ENCODE measurements at places on chromosomes 12 and 14.
A peak's percentile ranks its signal among the peaks of the same experiment; 100 is the strongest.

GRCh38 chr12:63906876-63907275, 62.4 kb downstream of the SRGAP1 start:
- no peak for DNase-seq

DNA sequence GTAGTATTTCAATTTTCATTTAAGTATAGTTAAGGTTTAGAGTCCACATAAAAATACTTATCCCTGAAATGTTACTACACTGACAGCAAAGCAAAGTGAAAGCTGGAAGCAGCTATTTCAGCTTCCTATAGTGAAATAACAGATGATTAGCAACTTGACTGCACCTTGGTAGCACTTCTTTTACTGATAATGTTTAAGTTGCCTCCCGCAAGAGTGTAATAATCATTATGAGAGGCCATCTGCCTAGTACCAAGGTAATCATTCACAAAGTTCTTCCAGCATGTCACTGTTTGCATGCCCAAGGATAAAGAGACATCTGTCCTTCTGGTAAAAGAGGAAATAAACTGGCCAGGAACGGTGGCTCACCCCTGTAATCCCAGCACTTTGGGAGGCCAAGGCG, 69.8 kb downstream of the LIN7A start:
- DNase-seq = no peak

DNA sequence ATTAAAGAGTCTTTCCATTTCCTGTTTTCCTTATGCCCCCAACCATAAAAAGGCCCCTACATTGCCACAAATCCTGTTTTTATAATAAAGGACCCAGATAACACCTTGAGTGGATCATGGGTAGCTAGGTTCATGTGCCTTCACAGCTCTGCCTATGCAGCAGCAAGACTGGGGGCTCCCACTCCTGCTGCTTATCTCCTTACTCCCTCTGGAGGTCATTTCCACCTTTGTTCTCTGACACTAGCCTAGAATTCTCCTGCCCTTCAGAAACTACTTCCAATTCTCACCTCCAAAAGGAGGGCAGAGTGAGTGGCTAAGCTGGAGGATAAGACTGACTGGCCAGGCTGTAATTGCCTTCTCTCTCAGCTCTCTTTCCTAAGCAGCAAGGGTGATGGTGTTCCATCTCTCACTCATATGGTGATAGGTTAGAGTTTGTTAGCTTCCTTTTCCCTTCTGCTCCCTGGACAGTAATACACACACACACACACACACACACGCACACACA, 20.0 kb upstream of the STAC3 start:
- no peak for DNase-seq

- no peak for DNase-seq
Measured at GRCh38 chr14:101031721-101032120, 128.2 kb upstream of the RTL1 start.

DNA sequence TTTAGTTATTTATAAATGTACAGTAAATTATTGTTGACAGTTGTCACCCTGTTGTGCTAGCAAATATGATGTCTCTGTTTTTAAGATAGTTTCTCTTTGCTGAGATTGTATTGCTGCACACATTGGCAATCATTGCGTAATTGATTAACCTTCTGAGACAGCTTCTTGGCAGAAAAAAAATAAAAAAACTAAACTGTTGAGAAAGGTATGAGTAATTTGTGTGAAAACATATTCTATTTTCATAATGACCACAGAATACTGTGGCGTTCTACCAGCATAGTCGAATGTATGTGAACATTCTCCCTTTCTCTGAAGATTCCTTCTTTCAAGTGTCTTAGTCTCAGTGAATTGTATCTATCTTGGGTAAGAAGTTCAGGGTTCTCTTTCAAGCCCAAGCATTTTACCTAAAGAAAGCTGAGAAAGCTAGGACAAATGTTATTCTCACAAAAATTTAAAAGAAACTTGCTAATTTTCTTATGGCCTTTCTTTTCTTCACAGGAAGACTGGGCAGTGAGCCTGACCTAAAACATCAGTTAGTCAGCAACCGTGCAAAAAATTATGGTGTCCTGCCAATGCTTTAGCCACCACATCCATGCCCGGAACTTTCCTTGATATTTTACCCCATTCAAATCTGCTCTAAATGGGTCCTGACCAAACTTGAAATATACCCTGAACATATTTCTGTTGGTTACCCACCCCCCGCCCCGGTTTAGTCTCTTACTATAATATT, 69.0 kb upstream of the REP15 start:
- no peak for DNase-seq

DNA sequence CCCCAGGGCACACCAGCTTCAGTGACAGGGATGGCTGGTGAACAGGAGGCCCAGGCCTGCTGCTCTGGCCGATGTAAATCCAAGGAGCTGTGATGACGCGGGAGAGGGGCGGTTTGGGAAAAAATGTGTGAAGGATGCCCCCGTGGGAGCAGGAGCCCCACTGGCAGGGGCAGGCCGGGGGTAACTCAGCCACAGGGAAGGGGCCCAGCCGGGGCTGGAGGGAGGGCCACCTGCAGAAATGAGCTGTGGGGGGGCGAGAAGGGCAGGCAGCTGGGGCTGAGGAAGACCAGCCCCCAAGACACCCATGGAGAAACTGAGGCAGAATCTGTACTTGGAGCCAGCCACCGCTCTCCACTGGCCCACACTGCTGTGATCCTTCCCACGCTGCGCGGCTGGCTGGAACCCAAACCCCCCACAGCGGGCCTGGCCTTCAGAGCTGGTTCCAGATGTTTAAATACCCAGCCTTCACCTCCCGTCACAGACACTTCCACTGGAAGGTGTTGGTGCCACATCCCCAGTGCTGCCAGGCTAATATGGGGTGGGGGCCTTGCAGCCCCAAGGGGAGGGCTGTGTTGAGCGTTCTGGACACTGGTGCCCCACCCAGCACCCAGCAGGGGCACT, 28.5 kb upstream of the ANKRD9 start:
- no peak for DNase-seq

DNA sequence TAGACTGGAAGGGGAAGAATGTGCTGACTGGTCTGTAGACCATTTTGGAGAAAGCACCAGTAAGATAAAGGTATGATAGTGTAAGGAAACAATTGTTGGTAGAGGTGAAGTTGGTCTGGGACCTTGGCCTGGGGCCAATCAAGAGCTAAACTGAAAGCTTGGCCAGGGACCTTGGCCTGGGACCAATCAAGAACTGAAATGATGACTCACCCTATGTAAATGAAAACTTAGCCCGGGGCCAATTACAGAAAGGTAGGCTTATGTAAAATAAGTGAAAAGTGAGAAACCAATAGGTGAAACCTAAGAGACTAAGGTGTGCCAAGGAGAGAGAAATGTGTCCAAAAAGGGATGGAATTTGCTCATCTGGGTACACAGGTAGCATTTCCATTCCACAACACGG, 776.0 kb downstream of the C12orf50 start:
- no peak for DNase-seq

DNA sequence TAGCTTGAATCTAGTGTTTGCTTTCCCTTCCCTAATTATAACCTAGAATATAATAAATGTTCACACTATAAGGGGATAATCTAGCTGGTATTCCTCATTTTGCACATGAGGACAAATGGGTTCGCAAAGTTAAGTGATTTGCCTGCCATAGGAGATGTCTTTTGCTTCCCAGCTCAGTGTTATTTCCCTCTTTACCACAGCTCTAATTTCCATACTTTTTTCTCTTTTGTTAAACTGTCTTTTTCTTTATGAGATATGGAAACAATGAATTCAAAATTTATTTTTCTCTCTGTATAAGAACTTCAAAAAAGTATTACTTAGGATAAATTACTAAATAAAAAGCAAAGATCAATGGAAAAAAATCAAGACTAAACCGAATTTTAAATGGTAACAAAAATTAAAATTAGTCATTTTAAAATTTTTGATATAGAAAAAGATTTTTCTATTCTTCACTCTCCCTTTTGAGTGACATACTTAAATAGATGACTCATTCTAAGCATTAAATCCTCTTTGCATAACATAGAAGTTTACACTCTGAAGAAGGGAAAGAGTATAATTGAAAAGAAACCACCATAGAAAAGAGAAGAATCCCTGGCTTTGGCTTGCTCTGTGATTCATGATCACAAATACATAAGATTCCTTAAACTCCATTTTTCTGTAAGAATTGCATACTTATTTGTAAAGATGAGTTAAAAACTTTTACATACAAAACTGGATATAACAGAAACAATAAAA, 97.3 kb downstream of the INSM2 start:
- DNase-seq = no peak

DNA sequence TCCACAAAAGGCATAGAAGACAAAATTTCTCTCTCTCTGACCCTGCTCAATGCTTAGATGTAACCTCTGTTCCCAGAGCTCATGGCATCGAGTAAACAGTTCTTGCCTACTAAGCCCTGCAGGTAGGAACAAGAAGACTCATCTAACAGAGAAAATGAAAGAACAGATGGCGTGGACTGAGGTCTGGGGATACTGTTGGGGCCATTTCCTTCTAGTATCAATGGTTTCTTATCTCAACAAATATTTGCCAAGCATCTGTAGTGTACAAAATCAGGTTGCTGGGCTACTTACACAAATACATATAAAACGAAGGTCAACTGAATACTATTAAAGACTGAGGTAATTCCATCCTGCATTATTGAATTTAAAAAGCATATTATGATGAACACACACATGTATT, 93.3 kb downstream of the RIMBP2 start:
- no peak for DNase-seq

- DNase-seq = no peak
Measured at GRCh38 chr12:43044241-43044640, 454.7 kb upstream of the PRICKLE1 start.

- no peak for DNase-seq
Measured at GRCh38 chr12:45407981-45408728, 192.3 kb downstream of the ANO6 start.

DNA sequence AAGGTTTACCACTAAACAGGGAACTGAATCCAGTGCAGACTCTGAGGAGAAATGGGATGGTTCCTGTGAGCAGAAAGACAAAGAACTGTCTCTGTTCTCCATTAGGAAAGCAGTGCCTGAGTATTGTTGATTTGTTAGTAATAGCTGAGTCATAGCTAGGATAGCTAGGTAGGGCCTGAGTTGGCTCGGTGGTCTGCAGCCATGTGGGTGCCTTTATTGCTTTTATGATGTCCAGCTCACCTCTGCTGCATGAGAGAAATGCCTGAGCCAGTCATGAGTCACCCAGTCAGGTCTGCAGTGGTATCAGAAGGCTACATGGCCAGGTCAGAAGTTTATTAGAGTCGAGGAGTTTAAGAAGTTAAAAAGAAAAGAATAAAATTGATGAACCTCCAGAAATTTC, 24.2 kb downstream of the TRHDE start:
- no peak for DNase-seq

GRCh38 chr12:22037947-22038346, 8.1 kb upstream of the CMAS start:
- DNase-seq = no peak

- no peak for DNase-seq
Measured at GRCh38 chr12:104956870-104957718, 996 bp downstream of the SLC41A2 start.

DNA sequence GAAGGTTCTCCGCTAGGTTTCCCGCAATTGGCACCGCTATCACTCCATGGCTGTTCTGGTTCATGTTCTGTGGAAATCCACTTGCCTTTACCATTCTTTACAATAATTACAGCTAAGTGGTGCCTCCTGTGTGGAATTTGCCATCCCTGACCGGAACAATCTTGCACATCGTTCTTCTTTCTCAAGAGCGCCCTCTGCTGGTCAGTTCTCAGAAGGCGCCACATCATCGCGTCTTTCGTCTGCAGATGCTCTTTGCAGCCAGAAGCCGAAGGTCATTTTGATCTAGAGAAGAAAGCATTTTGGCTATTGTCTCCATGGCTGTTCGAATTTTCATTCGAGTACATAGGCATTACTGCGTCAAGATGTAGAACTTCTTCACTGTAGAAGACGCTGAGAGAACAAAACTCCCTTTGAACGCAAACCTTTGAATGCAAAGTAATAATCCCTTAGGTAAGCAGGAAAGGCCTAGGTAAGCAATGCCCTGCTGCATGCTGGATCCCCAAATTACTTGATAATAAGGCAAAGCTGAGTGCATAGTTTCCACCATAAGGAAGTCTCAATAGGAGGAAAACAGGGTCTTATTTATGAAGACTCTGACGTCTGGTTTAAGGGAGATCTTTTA, 10.1 kb upstream of the RTRAF start:
- peak; percentile 84 for DNase-seq

GRCh38 chr14:68828698-68829097, 35.8 kb upstream of the ZFP36L1 start:
- DNase-seq = no peak

- DNase-seq = no peak
Measured at GRCh38 chr14:24504425-24504950, 3.6 kb downstream of the CMA1 start.

GRCh38 chr12:49098035-49098451, 3.4 kb upstream of the DHH start:
- no peak for DNase-seq

- DNase-seq = no peak
Measured at GRCh38 chr12:13102461-13103195, 839 bp downstream of the GSG1 start.

DNA sequence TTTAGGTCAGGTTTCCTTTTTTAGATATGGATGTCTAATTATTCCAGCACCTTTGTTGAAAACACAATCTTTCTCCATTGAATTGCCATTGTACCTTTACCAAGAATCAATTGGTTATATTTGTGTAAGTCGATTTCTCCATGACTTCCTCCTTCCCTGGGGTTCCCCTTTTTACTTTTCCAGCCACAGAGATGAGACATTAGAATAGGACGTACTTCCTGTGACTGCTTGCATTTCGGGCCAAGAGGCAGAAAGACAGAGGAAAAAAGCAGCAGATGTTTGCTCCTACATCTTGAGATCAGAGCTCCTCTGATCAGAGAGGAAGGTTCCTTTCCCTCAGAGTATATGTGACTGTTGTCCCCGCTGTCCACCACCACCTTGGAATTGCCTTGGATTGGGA, 453.7 kb upstream of the RGS6 start:
- no peak for DNase-seq

DNA sequence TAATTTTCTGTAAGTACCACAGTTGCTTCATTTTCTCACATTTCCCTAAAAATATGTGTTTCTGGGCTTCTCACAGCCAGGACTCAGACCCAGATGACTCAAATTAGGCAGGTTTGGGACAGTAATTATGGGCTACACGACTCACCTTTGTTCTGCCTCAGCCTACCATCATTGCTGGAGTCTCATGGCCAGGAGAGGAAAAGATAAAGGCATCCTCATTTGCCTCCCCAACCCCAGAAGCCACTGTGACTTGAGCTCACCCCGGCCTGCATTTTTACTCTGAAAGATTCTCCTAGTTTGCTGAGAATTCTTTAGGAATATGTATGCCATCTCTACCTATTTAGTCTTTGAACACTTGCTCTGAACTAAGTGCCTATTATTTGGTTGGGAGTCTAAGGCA, 207.8 kb downstream of the PAWR start:
- no peak for DNase-seq

DNA sequence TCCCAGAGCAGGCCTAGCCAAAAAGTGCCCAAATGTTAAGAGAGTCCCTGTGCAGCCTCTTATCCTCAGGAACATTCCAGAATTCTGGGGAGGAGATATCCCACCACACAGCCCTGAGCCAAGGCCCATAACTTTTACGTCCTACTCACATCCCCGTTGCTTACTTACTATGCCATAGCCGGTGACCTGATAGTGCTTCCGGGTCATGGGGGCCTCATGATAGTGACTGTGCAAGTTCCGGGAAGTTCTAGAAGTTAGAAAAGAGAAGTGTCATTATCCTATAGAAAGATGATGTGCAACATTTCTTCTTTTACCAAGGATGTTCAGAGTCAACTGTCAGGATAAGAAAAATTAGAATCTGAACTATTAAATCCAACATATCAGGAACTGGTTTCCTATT, 15.6 kb upstream of the NGB start:
- no peak for DNase-seq

GRCh38 chr14:64196814-64197411, 97.3 kb downstream of the ESR2 start:
- peak; percentile 71 for DNase-seq

GRCh38 chr14:61611880-61612630, 83.3 kb upstream of the HIF1A start:
- no peak for DNase-seq
